ENCODE measurements at places on chromosomes 5 and 9.

DNA sequence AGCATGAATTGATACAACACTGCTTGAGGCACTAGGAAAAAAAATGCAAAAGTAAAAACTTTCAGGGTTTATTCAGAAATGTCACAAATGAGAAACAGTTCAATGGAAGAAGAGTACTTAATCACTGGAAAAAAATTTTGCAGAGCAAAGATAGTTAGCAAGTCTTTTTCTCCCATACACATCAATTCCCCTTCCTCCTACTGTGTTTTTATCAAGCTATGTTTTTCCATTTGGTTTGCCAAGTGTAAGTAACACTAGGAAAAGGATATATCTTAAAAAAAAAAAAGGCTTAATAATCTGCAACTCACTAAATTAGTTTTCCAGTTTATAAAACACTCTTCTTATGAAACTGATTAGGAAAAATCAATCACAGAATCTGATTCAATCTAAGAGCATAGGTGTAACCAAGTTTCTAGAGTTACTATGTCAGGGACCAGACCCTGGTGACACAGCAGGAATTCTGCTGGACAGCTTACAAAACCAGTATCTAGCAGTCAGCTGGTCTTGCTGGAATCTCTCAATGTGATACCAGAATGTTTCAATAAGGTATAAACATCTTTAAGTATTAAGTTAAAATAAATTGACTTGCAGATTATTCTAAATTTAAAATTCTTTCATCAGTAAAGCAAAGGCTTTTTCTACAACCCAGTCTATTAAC lies 34.7 kb downstream of the RNF145 start:
- DNase-seq, result no peak

GRCh38 chr5:115455301-115455707 lies 89.3 kb downstream of the FEM1C start:
- no peak for DNase-seq

DNA sequence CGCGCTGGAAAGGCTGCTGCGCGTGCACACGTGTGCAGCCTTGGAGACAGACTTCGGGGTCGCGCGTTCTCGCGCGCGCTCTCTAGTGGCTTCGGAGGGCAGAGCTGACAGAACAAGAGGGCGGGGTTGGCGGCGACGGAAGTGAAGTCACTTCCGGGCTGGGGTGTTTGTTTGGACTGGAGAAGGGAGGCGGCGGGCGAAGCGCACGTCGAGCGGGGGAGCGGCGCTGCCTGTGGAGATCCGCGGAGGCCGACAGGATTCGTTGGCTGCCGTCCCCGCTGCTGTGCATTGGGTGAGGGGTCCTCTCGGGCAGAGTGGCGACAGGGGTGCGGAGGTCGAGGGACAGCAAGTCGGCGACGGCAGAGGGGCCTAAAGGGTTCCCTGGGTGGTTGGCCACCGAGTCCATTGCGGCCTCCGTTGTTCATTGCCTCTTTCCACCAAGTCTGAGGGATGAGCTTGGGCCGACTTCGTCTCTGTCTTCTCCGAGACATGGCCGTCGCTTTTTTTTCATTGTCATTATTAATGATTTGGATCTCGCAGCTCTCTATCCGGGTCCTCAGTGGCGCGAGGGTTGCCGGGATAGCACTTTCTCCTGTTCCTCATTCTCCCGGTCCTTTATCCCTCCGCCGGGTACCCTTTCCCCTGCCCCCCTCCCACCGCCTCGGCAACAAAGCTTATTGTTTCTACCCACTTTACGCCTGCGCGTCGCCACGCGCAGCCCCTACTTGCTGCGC lies at the start of gene PAIP2:
TSS of gene PAIP2 (plus strand) at position 166 of the 734 bp plus-strand sequence. CDS start 21,931 bp downstream, outside the sequence.
- DNase-seq, result peak; percentile 96

GRCh38 chr9:15374310-15374709 lies 48.4 kb upstream of the SNAPC3 start:
- DNase-seq, result no peak

- DNase-seq, result no peak
Observed at GRCh38 chr5:175894793-175895192, 23.4 kb downstream of the CPLX2 start.

DNA sequence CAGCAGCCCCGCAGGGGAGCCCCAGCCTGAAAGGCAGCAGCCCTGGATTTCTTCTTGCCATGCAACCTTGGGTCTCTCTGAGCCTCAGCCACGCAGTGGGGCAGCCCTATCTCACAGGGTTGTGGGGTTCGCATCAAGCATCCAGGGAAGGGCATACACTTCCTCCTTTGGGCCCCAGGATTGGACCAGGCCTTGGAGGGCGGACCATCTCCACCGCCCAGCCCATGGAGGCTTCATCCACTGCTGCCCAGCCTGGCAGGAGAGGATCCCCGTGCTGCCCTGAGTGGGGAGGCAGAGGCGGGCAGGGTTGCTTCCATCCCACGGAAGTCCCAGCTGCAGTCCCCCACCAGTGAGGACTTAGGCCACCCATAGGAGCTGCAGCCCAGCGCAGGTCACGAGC lies 5.3 kb downstream of the ADAMTS2 start:
- no peak for DNase-seq

DNA sequence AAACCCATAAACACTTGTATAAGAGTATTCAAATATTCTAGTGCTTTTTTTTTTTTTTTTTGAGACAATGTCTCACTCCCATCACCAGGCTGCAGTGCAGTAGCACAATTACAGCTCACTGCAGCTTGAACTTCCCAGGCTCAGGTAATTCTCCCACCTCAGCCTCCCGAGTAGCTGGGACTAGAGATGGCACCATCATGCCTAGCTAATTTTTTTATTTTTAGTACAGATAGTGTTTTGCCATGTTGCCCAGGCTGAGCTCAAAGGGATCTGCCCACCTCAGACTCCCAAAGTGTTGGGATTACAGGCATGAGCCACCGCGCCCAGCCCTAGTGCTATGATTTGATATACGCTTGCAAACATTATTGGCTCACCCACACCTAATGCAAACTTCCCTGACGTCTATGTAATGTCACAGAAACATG lies 11.8 kb downstream of the IL6ST start:
- DNase-seq, result no peak

DNA sequence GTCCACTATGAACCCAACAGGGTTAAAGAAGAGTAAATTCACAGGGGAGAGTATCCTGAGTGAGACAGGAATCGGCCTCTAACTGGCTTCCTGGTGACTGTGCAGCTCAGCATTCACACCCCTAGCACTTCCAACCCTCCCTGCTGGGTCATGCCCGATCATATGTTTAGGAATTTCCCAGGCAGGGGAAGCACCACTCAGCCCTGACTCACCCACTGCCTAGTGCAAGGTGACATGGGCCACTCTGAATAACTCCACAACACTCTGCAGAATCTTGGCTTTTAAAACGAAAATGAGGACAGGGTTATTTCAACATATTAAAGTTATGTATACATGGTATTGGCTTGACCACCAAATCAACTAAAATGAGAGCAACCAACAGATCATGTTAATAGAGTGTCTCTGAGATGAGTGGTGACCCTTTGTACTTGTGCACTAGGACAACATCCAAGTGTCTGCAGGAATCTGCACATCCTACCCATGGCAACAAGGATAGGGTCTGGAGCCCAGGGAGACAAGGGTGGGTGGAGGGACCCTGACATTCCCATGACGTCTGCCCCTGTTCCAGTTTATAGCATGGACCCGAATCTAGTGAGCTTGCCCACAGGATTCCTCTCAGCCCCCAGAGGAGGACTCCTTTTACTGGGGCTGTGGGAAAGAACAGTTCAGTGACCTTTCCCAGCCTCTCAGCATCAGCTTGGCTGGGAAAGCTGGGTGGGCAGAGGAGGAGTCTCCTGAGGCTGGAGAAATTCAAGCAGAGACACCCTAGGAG lies 485.8 kb downstream of the SEMA5A start:
- no peak for DNase-seq

DNA sequence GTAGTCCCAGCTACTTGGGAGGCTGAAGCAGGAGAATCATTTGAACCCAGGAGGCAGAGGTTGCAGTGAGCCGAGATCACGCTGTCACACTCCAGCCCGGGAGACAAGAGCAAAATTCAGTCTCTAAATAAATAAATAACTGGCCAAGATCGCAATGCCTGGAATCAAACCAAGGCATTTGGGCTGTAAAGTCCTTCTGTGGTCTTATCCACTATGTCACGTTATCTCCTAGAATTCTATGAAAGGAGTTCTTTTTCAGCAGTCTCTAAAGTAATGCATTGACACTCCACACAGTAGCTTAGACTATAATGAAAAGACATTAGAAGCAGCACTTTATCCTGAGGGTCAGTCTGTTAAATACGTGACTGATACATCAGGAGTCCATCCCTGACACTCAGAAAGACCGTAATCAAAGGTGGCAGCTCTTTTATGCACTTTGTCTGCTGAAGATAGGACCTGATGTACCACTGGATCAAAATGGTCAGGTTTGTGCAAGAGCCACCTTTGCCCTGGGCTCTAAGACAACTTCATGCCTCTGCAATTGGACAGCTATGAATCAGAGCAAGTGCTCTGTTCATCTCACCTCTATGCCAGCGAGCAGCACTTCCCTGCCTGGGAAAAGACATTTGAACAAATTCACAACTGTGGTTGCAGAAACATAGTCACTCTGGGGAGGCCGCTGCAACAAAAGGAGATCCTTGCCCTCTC lies 31.7 kb upstream of the GNA14 start:
- no peak for DNase-seq

- no peak for DNase-seq
Observed at GRCh38 chr9:132037458-132037857, 42.2 kb downstream of the MED27 start.

GRCh38 chr9:89850153-89850552 lies 245.3 kb downstream of the GADD45G start:
- DNase-seq, result no peak

DNA sequence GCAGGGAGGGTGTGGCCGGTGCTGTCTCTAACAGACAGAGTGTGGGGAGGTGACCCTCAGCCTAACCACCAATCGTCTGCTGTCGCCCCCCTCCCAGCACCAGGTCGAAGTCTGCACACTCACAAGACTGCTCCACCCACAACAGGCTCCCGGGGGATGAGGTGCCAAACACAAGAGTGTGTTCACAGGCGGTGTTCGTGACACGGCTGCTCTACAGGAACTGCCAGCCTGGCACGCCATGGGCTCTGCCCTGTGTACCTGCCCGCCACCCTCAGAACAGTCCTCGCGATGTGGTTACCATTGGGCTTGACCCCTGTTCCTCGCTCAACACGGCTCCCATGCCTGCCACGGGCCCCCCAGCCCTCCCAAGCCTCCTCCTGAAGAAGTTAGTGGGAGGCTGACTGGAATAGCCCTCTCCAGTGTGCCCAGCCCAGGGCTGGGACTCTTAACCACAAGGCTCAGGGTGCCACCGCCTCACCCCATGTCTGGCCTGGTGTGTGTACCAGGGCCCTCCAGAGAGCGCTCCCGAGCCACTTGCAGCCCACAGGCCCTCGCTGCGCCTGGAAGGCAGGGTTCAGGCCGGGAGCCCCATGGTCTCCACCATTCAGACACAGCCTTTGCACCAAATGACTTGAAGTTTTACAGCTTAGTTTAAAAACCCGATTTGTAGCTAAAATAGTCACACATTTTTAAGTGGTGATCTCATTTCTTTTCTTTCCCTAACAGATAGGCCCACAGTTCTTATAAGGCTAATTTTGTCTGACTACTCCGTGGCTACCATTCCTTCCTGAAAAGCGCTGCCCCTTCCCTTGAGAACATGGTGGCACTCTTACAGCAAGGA lies 102.5 kb downstream of the CAMSAP1 start:
- DNase-seq, result no peak

DNA sequence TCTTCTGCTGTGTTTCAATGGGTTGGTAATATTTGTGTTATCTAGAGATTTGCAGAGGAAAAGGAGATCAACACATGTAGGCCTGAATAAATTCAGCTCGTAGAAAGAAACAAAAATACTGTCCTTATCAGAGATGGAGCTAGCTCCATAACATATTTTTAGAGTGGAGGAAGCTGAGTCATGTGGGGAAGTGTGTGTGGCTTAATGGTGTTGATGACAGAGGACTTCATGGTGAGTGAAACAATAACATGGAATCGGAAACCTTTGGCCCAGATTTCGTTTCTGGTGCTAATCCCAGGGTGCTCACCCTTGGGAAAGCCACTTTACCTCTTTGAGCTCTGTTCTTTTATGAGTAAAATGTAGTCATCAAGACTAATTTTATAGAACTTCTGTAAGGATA lies 825.0 kb downstream of the TLR4 start:
- no peak for DNase-seq

- no peak for DNase-seq
Observed at GRCh38 chr9:96186591-96187011, 115.4 kb downstream of the HSD17B3 start.

Measured in activated CD4-positive, alpha-beta T cell treated with anti-CD3 and anti-CD28 coated beads, Interleukin-2, amount 50 U/mL, for 4 hours (primary cell).